ENCODE measurements at places on chromosomes 11 and 22.
A peak's percentile ranks its signal among the peaks of the same experiment; 100 is the strongest.

DNA sequence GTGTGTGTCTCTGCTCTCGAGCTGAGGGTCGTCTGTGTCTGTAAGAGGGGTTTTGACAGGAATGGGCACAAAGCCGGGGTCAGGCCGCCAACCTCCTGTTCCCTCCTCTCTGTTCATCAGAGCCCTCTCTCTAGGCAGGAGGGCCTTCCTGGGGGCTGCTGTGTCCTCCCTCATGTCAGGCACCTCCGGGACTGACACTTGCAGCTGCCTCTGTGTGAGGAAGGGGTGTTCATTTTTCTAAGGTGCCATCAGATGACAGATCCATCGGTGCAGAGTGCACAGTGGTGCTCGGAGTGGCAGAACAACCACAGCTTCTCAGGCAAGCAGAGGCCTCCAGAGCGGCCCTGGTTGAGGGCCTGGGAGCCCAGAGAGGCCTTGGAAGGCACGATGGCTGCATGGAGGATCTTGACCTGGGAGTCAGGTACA, 265.4 kb upstream of the B3GAT1 start:
- DNase-seq, result no peak

DNA sequence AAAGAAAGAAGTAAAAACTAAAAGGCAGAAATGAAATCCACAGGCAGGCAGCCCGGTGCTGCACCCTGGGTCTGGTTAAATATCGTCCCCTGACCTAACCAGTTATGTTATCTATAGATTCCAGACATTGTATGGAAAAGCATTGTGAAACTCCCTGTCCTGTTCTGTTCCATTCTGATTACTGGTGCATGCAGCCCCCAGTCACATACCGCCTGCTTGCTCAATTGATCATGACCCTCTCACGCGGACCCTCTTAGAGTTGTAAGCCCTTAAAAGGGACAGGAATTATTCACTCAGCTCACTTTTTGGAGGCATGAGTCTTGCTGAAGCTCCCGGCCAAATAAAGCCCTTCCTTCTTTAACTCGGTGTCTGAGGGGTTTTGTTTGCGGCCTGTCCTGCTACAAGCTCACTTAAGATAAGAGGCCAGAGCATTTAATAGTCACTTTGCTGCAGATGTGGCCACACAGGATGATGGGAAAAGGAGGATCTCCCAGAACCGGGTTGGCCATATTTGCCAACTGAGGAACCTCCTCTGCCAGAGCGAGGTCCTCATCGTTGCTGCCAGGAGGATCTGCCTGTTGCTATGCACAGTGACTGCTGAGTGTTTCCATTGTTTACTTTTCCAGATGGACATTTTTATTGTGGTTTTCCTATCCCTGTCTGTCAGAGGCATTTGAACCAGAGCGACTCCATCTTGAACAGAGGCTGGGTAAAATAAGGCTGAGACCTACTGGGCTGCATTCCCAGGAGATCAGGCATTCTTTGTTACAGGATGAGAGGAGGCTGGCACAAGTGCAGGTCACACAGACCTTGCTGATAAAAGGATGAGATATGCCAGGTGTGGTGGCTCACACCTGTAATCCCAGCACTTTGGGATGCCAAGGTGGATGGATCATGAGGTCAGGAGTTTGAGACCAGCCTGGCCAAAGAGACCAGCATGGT, 10.2 kb downstream of the C11orf96 start:
- peak; percentile 17 for DNase-seq

- peak; percentile 46 for DNase-seq
These were observed 66.6 kb upstream of the RDX start for GRCh38 chr11:110362971-110363509.

DNA sequence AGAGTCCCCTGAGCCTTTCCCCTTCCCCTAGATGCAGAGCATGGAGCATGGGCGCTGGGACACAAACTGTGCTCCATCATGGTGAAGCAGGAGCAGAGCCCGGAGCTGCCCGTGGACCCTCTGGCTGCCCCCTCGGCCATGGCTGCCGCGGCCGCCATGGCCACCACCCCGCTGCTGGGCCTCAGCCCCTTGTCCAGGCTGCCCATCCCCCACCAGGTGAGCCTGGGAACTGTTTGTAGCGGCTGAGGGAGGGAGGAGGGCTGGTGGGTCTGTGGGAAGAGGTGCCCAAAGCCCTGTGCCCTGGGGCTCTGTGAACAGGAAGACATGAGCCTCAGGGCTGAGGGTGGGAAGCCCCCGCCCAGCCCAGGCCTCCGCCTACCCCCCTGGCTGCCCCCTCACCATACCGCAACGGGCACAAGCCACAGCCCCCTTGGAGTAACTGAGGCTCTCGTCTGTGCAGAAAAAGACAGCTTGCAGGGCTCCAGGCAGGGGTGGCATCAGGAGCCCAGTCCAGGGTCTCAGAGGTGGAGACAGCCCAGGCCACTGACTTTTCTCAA, 30.4 kb downstream of the CREB3L1 start:
- no peak for DNase-seq

DNA sequence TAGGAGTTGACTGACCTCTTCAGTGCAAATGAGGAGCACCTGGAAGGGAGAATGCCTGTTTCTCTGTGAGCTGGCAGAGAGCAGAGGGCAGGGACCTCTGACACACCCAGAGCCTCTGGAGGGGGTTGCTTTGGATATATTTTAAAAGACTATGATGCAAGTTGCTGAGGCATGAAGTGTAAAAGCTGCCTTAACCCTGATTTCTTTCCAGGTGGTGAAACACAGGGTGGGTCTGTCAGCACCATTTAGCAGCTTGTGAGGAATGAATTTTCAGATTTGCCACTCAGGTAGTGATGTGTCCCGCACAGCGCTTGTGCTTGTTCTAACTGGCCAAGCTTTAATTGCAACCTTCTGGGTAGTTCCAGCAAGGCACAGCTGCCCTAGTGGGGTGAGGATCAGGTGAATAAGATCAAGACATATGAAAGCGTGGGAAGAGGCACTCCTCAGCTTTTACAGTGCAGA, 90.2 kb downstream of the SWAP70 start:
- DNase-seq, result no peak

GRCh38 chr11:18785411-18785810, 6.2 kb downstream of the PTPN5 start:
- no peak for DNase-seq

- no peak for DNase-seq
These were observed 27.3 kb downstream of the MRTFA start for GRCh38 chr22:40609216-40609615.

DNA sequence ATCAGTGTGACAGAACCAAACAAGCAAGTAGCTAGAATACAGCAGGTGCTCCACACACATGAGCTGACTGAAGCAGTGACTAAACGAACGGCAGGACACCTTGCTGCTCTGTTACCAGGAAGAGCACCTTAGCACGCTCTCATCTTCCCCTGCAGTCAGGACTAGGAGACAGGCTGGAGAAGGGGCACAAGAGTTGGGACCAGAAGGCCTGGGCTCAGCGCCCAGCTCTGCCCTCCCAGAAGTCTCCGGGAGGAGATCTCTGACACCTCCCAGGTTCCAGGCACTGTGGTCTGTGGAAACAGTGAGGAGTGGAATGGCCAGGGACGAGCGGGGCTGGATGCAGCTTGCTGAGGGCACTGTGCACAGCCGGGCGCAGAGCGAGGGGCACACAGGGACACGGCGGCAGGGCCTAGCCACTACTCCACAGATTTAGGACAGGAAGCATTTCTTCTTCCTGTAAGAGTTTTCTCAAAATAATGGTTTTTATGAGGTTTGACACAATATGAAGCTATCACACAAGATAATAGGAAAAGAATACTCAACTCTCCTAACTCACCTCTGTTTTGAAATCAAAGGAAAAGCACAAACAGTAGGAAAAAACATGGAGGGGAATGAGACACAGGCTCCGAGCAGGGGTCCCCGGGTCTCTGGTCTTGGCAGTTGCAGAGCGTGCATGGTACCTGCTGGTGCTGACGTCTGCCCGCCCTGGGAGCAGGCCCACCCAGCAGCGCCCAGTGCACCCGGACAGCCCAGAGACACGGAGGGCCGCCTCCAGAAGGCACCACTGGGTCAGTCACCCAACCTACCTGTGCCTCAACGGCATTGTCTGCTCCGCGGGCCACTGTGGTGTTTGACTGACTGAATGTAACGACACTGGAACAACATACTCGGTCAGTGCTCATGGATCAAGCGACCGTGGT, 67.6 kb downstream of the NCAPD3 start:
- no peak for DNase-seq

DNA sequence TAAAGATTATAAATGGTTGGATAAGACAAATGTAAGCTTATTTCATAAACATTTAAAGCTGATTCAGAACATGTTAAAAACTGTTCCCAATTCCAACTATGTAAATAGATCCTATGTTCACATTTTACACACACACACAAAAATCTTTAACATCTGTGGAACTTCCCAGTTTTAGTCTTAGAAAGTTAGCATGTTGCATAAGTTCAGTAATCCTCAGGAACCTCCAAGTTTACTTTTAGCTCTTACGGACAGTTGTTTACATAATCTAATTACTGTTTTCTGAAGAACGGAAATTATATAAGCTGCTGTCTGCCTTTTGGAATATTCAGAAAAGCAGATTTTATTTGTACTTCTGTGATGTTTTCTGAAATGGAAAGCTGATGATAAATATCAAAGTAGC, 53.3 kb downstream of the PANX1 start:
- DNase-seq, result no peak

GRCh38 chr11:119172513-119172912, 4.0 kb downstream of the NLRX1 start:
- DNase-seq, result no peak

All from NCI-H2029 treated with DMSO at 0.1 percent for 48 hours (cell line).